Globus pallidus (tissue), 1 donor: ENCODE measurements at places on chromosomes 13 and 19.

DNA sequence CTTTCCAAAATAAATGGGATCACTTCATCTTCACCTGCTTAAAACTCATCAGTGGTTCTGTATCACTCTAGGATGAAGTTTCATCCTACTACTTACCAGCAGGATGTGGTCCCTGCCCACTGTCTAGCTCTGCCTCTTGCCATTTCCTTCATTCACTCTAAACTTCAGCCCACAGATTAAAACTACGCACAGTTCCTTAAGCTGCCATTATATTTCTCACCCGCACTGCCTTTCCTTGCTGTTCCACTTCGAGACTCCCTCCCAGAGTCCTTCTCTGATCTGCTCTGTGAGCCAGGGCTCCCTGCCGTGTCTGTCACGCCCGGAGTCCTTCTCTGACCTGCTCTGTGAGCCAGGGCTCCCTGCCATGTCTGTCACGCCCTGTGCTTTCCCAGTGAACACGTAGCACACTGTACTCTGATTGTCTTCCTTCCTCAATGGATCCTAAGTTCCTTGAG, 52.0 kb upstream of the NPAS1 start:
- no peak for DNase-seq

DNA sequence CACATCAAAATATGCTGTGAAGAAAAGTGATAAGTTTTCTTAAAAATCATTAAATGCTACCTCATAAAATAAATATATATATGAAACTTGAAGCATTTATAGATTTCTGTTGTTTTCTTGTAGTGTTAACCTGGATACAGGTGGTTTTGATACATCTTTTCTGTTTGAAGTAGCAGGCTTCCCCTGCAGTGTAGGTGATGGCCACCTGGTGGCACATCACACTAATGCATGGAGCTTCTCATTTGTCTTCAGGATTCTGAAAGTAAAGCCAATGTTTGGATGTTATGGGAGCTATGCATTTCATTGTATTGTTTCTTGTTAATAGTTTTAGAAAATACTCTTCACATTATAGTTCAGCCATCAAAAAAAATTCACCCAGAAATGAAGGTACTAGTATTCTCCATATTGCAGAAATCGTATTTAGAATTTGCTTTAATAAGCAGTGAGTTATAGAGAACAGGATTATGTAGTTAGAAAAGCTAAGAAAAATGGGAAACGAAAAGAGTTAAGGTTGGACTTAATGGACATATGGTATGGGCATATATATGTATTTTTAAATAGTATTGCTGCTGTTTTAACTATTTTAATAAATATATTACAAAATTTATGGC, 18.7 kb downstream of the GPR180 start:
- DNase-seq, result no peak

- DNase-seq, result no peak
Observed at GRCh38 chr13:32851083-32852069, 164.8 kb upstream of the KL start.

DNA sequence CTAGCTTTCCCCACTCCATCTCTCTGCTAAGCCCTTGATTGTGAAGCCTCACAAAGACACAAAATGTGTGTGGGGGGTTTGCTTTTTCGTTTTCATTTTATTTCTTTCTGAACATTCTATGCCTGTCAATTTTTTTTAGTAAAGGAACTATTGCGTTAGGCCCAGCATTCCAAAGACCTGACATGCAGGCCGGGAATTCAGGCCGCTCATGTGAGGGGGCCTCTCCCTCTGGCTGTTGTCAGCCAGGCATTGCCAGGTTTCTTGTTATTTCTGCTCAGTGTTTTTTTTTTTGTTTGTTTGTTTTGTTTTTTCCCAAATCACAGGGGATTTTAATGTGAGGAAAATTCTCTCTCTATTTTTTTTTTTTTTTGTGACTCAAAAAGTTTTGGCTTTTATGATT, 10.3 kb upstream of the MEDAG start:
- no peak for DNase-seq

DNA sequence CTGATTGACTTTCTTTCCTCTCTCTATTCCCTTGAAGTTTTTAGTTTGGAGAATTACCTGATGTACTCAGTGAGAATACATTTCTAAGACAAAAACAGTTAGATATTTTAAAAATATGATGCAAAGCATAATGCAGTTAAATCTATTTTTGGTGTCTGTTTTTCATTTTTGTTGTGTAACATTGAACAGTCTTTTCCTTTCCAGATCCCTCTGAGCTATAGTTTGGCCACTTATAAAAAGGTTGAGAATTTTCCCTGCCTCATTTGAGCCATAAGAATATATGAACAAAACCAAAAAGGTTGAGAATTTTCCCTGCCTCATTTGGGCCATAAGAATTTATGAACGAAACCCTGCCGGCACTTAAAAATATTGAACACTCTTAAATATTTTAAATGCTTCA, 57.0 kb upstream of the IPO5 start:
- no peak for DNase-seq

DNA sequence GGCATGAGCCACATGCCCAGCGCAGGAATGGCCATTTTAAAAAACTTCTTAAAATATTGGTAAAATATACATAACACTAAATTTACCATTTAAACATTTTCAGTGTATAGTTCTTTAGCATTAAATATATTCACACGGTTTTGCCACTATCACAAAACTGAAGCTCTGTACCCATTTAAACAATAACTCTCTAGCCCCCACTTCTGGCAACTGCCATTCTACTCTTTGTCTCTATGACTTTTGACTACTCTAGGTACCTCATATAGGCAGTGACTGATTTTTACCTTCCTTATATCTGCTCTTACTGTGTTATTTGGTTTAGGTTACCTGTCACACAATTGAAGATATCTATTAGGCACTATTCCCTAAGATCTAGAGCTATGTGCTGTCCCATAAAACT, 2.3 kb upstream of the KBTBD7 start:
- DNase-seq, result no peak

GRCh38 chr19:46839752-46840497, 10.7 kb downstream of the AP2S1 start:
- no peak for DNase-seq

- peak; percentile 97 for DNase-seq
Observed at GRCh38 chr19:17757125-17757524, 5.8 kb downstream of the FCHO1 start.

DNA sequence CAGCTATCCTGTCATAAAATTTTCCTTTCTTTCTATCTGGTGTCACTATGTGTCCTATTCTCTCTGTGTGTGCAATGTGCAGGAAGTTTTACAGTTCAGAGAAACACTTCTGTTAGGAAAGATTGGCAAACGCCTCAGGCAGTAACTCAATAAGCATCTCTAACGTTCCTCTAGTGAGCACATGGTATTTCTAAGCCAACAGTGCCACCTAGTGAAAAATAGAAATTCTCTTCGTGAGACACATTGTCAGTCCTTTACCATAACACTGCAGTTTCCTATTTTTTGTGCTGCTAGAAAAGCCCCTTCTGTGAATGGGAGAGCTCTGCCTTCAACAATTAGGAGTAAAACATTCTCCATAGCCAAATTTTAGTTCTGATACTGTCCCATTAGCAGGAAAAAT, 50.7 kb downstream of the ZNF723 start:
- peak; percentile 67 for DNase-seq

DNA sequence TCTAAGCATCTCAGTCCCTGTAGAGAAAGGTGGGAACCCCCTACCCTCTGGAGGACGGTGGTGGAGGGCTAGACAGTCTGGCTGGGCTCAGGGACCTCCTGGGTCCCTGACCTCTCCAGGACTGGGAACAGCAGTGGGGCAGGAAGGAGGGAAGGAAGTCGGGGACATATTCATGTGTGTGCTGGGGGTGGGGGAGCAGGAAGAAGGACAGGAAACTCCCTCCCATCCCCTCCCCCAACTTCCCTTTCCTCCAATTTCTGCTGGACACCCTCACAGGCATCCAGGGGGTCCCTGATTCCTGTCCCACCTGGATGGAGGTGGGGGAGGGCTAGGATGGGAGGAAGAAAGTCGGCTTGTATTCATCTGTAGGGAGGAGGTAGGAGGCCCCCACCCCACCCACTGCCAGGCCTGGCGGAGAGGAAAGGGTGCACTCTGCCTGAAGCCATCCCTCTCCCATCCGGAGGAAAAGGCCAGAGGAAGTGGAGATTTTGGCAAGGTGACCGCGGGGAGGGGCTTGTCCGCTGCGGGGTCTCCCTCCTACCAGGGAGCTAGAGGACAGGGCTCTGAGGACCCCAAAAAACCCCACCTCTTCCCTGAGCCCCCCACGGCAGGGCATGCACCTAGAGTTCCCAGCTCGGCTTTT, 2.3 kb downstream of the NOVA2 start:
- DNase-seq, result no peak

DNA sequence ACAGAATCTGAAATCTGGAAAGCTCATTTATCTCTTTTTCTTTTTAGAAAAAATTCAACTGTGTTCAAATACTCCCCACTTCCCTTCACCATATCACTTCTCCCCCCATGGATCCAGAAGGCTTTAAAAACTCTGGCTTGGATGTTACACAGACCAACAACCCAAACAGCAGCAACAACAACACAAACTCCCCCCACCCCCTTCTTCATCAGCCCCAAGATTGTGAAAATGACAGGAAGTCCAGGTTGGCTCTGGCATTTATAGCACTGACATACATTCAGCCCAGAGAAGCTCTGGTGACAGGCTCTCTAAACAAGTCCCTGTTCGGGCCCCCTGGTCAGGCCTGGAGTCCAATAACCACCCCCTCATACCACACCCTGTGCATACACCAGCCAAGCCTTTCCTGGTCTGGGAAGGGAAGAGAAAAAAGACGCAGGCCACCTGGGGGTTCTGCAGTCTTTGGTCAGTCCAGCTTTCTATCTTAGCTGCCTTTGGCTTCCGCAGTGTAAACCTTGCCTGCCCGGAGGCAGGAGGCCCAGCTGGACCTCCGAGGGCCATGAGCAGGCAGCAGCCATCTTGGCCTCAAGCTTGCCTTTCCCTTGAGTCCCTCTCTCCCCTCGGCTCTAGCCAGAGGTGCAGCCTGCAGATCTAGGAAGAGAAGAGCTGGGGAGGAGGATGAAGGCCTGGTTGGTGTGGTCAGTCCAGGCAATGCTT, 6.8 kb downstream of the CDX2 start:
- no peak for DNase-seq

DNA sequence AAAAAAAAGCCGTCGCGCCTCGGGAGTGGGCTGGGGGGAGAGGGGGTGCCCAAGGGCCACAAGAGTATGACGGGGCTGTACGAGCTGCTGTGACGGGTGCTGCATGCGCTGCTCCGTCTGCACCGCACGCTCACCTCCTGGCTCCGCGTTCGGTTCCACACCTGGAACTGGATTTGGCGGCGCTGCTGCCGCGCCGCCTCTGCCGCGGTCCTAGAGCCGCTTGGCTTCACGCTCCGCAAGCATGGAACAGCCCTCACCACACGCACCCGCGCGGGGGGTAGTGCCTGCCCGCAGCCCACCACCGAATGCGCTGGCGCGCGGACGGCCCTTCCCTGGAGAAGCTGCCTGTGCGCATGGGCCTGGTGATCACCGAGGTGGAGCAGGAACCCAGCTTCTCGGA, 18.8 kb downstream of the C1QTNF9 start:
- no peak for DNase-seq

DNA sequence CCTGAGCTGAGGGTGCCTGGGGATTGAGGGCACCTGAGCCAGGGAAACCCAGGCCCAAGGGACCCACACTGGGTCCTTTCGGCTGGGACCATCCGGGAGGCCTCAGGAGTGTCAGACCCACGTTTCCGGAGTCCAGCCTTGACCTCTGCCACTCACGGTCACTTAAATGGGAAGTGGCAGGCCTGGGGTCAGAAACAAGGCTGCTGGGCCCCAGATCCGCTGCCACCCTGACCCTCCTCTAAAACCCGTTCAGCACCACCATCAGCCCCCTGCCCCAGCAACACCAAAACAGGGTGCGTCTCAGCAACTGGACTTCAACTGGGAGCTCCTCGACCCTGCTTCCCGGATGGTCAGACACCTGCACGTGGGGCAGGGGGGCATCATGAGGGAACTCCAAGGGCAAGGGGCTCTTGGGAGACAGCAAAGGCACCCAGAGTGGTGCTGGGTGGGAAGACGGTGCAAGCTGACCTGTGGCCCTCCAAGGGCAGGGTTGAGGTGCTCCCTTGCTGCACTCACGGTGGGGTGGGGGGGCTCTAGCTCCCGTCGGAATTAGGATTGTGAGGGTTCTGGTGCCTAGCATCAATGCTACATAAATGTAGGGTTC, 1.2 kb upstream of the PLPP2 start:
- DNase-seq, result no peak

GRCh38 chr19:17323964-17324332, 10.7 kb downstream of the ANO8 start:
- no peak for DNase-seq

- DNase-seq, result peak; percentile 31
Observed at GRCh38 chr13:76014406-76015318, 378.5 kb downstream of the LMO7 start.

DNA sequence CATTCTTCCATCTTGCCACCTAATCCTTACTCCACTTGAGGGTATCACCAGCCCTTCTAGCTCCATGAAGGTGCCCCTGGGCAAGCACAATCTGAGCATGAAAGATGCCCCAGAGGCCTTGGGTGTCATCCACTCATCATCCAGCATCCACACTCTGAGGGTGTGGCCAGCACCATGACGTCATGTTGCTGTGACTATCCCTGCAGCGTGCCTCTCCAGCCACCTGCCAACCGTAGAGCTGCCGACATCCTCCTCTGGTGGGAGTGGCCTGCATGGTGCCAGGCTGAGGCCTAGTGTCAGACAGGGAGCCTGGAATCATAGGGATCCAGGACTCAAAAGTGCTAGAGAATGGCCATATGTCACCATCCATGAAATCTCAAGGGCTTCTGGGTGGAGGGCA, 3.1 kb upstream of the KLK3 start:
- DNase-seq, result no peak

- DNase-seq, result no peak
Observed at GRCh38 chr19:35176181-35176570, 21.6 kb downstream of the FXYD5 start.

DNA sequence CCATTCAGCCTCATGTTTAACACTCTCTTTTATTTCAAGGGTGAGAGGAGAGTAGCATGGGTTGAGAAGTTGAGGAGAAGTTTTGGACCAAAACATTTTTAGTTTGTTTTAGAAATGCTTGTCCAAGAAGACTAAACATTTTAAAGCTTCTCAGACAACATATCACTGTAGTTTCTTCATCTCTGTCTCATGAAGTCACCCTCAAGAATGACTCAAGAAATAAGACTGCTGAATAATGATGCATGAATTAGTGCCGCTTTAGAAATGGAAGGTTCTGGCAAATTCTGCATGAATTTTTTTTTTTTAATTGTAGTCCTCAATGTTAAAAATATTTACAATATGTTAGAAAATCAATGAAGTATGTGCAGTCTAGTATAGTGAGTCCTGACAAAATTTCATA, 422.7 kb upstream of the ARGLU1 start:
- DNase-seq, result no peak

- DNase-seq, result no peak
Observed at GRCh38 chr13:75764251-75764925, 128.3 kb downstream of the LMO7 start.
